T-cell (primary cell): ENCODE measurements at places on chromosomes 3 and 15. TPM values are rescaled to one million over a fixed set of nuclear protein-coding genes. Genes with fewer than 3 reads are reported as not detected.

ISLR gene
- total RNA-seq = 0.12 TPM

P2RY13 gene
- not detected for total RNA-seq

MCF2L2 gene
- 5.7 TPM for total RNA-seq

SPTSSB gene
- total RNA-seq = 0.35 TPM

ITGA11 gene
- 0.07 TPM for total RNA-seq

DNA sequence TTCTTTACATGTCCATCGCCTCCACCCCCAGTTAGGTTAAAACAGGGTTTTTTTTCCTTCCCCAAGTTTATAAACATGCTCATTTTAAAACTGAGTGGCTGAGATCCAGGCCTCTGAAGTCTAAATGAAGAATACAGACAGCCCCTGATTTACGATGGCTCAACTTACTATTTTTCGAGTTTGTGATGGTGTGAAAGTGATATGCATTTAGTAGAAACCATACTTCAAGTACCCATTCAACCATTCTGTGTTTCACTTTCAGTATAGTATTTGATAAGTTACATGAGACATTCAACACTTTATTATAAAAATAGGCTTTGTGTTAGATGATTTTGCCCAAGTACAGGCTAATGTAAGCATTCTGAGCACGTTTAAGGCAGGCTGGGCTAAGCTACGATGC, 30.5 kb upstream of the GNB5 start:
- no peak for DNase-seq

- no peak for DNase-seq
Observed at GRCh38 chr3:128784843-128785242, 58.9 kb downstream of the RAB7A start.

DNA sequence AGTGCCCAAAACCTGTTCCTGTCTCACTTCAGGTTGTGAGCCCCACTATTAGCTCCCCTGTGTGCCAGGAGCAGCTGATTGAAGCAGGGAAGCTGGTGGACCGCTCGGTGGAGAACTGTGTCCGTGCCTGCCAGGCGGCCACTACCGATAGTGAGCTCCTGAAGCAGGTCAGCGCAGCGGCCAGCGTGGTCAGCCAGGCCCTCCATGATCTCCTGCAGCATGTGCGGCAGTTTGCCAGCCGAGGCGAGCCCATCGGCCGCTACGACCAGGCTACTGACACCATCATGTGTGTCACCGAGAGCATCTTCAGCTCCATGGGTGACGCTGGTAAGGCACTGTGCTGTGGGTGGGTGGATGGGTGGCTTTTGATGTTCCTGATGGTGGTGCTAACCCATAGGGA, 334.1 kb upstream of the TPM1 start:
- no peak for DNase-seq

DNA sequence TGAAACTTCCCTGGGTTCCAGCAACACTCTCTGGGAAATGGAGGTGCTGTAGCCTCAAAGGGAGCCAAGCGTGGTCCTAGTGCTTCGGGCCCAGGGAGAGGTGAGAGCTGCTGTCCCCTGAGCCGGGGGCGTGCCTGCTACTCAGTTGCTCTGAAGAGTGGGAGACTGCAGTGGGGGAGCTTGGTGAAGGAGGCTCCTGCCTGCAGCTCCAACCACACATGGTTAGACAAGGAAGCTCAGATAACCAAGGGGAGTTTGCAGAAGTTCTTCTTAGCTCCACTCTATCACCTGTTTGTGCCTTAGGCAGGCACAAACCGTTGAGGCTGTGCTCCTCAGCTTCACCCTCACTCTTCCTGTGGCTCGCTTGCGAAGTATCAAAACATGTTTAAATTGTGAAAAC, 53.6 kb upstream of the TRPM1 start:
- no peak for DNase-seq

DNA sequence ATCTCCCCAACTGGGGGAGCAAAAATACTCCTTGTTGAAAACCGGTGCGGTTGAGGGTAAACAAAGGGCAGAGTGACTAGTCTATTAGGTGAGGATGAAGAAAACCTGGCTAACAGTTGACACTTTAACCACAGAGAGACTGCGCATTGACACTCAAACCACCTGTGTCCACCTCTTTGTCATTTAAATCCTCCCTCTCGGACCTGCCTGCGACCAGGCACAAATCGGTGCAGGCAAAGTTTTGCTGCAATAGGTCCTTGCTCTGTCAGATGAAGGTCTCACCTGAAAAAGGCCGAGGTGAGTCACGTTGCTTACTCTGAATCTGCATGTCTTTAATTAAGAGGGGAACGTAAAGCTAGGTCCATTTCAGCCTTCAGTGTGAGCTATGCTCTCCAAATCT, 494.1 kb upstream of the DPPA4 start:
- DNase-seq = no peak

DNA sequence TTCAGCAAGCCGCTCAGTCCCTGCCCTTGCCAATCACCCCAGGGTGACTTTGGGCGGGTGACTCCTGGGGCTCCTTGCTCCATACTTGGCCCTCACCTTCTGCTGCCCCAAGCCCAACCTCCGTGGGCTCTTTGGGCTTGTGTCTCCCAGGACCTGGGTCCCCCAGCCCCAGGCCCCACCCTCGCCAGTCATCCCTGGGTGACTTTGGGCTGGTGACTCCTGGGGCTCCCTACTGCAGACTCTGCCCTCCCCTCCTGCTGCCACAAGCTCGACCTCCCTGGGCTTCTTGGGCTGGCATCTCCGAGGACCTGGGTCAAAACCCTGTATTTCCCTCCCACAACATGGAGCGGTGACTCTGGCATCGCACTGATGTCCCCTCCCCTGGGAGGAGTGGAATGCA, 151.5 kb downstream of the GOLGA6L4 start:
- no peak for DNase-seq

DNA sequence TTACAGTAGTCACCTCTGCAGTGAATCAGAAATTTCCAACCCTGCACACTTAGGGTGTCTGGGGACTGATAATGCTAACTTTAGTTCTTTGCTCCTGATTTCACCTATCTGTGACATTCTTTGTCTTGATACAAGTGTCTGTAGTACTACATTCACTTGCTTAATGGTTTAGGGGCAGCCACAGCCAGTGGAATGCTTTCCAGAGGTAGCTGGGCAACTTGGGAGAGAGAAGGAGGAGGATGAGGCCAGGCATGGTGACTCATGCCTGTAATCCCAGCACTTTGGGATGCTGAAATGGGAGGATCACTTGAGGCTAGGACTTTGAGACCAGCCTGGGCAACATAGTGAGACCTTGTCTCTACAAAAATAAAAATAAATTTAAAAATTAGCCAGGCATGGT, 8.5 kb downstream of the BAHD1 start:
- no peak for DNase-seq

PARP15 gene
- total RNA-seq = 39.8 TPM

ACTL6A gene
- total RNA-seq = 60.6 TPM

- DNase-seq = no peak
Observed at GRCh38 chr3:5051772-5052171, 70.3 kb upstream of the ARL8B start.

- DNase-seq = no peak
Observed at GRCh38 chr3:183260167-183260904, 7.3 kb downstream of the B3GNT5 start.

- DNase-seq = no peak
Observed at GRCh38 chr3:176919836-176920765, 277.2 kb downstream of the TBL1XR1 start.

DNA sequence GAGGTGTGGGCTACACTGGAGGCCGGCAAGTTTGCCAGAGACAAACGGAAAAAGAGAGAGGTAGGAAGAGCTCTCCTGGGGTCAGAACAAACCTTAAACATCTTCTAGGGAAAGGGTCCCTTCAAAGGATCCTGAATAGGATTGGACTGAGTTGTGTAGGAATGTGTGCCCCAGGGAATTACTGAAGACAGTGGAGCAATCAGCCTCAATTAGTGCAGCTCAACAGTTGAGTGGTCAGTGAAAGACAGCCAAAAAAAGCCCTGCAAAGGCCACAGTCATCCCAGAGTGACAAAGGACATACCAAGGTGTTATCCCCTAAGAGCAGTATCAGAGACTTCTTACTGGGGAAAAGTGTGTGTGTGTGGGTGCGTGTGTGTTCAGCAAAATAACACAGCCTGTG, 70.3 kb downstream of the NUP210 start:
- no peak for DNase-seq

CNTN3 gene
- total RNA-seq = not detected

GRCh38 chr15:60385620-60386552, 11.9 kb downstream of the ANXA2 start:
- DNase-seq = no peak

GRCh38 chr15:75739791-75740190, 27.1 kb upstream of the CSPG4 start:
- DNase-seq = no peak

ARHGAP31 gene
- total RNA-seq = 5.1 TPM

GRCh38 chr15:92018535-92019239, 165.2 kb downstream of the SLCO3A1 start:
- DNase-seq = no peak

- DNase-seq = no peak
Observed at GRCh38 chr15:92803852-92804609, 96.1 kb upstream of the CHD2 start.

DNA sequence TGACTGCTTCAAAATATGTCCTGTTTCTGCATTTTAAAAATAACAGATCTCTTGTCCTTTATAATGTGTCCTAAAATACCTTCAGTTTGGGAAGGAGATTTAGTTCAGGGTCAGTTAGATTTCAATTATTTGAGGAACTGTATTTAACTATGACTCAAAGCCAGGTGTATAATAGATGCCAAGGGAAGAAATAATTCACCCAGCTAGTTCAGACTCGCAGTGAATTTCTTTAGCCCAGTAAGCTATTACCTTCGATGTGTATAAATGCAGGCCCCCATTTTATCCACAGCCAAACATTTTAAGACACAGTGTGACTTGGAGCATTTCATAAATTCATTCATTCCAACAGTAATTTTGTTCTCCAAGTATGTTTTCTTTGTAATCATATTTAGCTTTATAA, 458.0 kb downstream of the ZNF385D start:
- DNase-seq = no peak

- no peak for DNase-seq
Observed at GRCh38 chr3:197950677-197951061, 679 bp downstream of the RPL35A start.

DNA sequence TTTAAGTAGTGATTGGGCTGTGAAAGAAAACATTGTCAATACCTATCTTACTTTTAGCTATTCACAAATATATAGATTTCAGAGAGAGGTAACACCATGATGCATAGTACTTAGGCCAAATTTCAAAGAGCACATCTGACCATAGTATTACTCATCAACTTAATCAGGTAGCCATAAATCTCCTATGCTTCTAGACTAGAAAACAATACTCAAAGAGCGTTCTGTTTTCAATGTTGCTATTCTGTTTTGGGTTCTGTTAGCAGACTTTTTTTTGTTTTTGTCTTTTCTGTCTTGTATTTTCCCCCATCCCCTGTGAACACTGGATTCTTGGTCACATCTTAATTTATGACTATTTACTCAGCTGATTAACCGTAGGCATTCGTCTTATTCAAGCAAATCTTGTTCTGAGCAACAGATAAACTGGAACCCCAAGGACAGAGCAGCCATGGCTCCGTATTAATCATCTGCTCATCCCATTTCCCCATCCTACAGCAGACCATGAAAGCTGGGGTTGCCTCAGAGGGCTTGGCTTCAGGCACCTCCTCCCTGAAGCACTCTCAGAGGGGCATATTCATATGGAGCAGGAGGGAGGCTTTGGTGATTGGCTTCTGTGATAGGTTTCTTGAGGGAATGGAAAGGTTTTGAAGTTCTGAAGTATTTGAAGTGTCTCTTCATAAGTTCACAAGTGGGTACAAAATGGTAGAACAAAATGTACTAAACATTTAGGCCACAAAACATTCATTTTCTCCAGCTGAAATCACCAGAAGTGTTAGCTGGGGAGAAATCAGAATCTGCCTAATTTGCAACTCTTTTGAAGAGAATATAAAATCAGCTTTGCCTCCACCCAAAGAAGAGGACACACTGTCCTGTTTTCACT, 105.3 kb downstream of the TNIK start:
- DNase-seq = no peak

DNA sequence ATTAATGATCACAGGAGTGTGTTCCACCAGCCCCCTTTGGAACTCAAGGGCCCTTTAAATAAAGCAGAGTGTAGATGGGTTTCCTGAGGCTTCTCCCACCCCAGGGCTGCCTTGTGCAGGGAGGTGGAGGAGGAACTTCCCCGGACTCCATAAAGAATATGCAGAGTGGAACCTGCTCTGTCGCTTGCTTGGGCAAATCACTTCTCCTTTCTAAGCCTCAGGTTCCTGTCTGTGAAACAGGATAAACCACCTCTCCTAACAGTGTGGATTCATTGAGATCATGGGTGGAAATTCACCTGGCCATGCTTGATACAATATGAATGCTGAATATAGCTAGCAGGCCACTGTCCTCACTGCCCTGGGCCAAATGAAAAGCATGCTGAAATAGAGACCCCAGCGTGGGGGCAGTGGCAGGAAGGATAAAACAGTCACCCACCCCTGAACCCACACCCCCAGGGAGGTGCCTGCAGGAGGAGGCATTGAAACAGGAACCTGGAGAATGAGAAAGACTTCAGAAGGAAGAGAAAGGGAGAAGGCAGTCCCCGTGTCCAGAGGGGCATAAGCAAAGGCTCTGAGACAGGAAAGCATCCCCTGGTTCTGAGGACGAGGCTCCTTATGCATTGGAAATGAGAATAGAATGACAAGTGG, 41.1 kb upstream of the CHRNB4 start:
- DNase-seq = no peak

CCR1 gene
- total RNA-seq = 0.35 TPM

DNA sequence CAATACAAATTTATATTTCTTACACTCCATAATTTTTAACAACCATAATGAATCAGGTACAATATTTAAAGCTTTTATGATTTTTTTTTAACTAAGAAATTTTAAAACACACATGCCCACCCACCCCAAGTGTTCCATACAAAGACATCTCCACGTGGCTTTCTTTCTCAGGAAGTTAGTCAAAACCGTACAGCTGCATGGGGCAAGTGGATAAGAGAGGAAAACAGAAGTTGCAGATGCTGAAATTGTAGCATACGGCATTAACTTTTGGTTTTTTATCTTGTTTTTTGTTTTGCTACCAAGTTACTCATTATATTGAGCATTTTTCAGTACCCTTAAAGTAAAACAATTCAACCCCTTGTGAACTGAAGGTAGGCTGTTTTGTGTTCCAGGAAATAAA, 14.8 kb downstream of the GNB4 start:
- DNase-seq = no peak

DNA sequence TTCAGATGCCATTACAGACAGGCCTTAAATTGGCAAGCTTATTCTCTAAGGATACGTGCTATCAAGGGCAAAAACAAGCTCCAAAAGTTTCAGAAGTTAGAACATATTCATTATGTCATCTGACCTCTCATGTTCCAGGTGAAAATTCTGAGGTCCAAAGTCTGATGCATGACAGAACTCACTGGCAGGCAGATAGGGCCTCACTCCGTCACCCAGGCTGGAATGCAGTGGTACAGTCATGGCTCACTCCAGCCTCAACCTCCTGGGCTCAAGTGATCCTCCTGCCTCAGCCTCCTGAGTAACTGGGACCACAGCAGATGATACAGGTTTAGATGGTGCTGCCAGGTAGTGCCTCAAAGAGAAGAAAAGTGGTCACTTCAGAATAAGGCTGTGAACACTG, 15.5 kb downstream of the MRPS25 start:
- DNase-seq = no peak

OIP5 gene
- total RNA-seq = not detected

GRCh38 chr3:70744536-70744935, 432.1 kb upstream of the MDFIC2 start:
- no peak for DNase-seq

SMAD6 gene
- total RNA-seq = 0.14 TPM
